ENCODE measurements at places on chromosomes 5 and 9. TPM values are rescaled to one million over a fixed set of nuclear protein-coding genes. Genes with fewer than 3 reads are reported as not detected.

The RAD50 gene
- 11.4 TPM for total RNA-seq

The INSL4 gene
- not detected for total RNA-seq

The TEX10 gene
- 81.3 TPM for total RNA-seq

The ZNF622 gene
- 41.5 TPM for total RNA-seq

The SMIM33 gene
- total RNA-seq: not detected

The TNFSF15 gene
- not detected for total RNA-seq
